NCI-H2081 (cell line): ENCODE measurements at places on chromosomes 5 and 9.

DNA sequence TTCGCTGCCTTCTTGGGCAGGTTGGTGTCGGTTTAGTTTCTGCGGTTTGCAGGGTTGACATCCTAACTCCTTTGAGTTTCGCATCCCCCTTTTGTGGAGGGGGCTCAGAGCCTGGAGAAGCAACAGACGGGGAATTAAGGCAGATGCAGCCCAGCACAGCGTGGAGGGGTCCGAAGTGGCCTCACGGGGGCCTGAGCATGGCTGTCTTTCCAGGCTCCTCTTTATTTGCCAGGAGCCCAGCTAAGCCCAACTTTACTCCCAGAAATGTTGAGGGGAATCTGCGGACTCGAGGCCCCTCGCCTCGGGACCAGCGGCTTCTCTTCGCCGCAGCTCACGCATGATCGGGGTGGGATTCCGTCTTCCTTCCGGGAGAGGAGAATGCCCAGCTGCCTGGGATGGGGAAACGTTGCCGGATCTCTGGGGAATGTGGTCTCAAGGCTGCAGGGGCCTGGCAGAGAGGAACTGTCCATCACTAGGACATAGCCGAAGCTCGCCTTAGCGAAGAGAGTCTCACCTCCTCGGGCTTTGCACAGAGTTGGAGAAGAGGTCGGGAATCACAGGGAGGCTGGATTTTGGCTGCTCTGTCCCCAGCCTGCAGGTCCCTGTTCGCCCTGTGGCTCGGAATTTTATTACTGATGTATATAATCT, 1.3 kb downstream of the RAI14 start:
- DNase-seq: no peak

DNA sequence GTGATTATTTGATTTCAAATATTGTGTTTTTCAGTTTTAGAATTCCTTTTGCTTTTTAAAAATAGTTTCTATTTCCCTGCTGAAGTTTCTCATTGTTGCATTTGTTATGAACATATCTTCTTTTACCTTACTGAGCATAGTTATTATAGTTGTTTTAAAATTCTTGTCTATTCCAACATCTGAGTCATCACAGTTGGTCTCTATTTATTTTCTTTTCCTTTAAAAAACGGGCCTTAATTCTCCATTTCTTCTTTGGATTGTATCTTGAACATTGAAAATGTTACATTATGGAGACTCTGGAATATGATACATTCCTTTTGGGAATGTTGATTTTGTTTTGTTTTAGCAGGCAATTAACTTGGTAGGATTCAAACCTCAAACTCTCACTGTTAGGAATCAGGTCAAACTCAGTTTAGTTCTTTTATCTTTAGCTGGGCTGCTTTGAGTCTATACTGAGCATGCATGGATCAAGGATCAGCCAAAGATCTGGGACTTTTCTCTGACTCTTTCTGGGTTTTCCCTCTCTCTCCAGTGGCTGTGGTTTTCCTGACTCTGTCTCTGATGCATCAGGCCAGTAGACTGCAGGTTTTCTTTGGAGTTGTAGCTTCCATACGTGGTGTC, 70.3 kb downstream of the TEK start:
- DNase-seq: no peak

GRCh38 chr9:23117616-23118015, 671.0 kb downstream of the DMRTA1 start:
- DNase-seq: no peak

- no peak for DNase-seq
These were observed 281.0 kb upstream of the TNC start for GRCh38 chr9:115398996-115399395.

- no peak for DNase-seq
These were observed 13.6 kb upstream of the AKNA start for GRCh38 chr9:114401344-114401743.

GRCh38 chr5:176793343-176793699, 17.0 kb upstream of the UNC5A start:
- no peak for DNase-seq

DNA sequence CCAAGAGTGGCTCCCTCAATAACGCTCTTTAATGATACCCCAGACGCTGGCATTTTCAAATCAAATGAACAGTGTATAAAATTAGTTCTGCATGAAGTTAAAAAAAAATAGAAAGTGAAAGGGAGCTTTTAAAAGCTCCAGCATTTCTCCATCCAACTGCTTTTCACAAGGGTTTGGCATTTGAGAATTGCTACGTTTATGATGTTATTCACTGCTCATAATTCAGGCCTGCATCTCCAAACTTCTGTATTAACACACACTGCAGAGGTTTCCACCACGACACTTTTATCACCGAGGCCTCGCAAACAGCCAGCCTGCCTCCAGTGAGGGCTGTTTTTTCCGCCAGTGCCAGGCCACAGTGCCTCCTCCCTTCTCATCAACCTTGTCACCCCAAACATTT, 205.5 kb upstream of the EFNA5 start:
- DNase-seq: no peak

DNA sequence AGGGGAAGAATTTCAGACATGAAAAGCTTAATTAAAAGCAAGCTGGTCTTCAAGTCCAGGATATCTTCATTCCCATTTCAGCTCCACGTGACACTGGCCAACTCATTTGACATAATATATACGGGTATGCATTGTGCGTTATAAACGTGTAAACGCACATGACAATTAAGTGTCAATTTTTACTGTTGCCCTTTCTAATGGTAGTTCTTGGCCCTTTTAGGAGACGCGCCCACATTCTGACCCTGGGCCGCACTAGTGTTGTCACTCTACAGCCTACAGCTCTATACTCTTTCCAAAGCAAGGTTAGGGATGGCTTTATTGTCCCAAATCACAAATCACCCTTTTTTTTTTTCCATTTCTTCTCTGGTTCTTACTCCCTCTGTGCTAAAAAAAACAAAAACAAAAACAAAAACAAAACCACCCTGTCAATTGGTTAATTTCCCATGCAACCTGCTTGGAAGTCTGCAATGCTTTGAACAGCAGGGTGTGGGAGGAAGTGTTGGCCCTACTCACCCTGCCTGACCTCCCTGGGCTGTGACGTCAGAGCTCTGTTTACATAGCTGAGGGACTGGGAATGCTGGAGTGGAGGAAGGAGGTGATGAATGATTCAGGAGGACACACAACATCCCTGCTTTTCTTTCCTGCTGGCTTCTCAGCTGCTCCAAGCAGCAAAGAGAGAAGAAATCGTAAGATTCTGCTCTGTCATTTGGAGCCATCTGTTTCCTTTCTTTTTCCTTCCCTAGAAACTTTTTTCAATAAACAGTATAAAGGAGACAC, 19.3 kb downstream of the RFK start:
- no peak for DNase-seq

GRCh38 chr5:113202746-113203716, 226.4 kb downstream of the DCP2 start:
- DNase-seq: no peak

DNA sequence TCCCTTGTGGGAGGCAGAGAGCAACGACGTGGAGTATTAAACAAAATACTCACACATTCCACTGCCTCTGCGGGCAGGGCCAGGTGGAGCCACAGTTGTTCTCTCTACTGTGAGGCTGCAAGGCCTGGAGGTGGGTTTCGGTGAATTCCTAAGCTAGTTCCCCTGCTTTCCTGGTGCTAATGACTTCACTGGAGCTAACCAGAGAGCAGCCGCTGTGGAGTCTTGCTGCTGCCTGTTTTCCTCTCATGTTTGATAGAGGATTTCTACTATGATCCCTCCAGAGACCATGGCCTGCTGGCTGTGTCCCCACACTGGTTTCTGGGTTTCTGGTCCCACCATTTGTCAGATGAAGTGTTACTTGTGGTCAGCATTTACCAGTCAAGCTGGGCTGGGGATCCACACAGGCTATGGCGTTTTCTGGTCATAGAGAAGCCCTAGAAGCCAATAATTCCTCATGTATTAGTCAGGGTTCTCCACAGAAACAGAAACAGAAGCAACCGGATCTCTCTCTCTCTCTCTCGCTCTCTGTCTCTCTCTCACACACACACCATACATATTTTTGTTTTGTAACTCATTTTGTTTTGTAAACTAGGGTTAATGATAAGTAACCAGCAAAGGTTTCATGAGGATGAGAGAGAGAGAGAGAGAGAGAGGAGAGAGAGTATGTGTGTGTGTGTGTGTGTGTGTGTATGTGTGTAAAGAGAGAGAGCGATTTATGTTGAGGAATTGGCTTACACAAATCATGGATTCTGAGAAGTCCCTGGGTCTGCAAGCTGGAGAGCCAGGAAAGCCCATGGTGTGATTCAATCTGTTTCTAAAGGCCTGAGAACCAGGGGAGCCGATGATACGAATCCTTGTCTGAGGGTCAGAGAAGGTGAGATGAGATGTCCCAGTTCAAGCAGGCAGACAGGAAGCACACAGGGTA, 403.0 kb downstream of the GADD45G start:
- DNase-seq: no peak

DNA sequence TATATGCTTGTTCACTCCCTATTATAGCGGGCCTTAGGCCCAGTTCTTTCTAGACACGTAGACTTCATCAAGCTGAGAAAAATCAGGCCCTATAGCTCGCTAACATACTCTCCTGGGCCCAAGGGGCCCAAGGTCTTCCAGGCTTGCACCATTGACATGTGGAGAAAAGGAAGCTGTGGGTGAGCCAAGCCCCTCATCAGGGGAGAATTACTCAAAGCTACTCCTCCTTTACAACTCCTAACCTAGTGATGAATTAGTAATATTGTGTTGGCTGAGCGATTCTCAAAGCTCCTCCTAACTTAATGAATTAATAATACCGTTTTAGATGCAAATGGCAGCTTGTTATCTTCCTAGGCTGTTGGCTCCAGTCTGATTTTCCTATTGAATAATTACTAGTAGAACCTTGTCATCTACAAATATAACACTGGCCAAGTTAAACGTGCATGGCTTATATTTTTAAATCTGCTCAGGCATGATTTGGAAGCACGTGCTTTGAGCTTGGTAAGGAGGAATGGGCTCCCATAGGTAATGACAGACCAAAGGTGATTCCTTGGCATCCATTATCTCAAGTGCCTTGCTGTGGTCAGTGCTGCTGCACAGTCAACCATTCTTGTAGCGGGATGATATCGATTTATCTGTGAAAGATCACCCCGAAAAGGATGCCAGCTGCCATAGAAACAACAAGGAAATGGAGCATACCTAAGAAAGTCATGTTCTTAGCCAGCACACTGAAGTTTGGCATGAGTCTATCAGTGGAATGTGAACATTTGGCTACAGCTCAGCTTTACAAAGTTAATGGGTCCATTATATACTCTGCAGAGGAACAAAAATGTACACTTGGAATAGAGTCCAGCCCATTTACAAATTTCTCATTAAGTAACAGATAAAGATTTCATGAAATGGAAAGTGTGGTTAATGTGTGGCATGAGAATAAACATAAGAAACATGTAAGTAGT, 23.8 kb downstream of the LVRN start:
- DNase-seq: no peak

GRCh38 chr5:7010591-7010990, 297.4 kb downstream of the TENT4A start:
- DNase-seq: no peak

GRCh38 chr9:15761551-15761950, 208.7 kb downstream of the CCDC171 start:
- DNase-seq: no peak

DNA sequence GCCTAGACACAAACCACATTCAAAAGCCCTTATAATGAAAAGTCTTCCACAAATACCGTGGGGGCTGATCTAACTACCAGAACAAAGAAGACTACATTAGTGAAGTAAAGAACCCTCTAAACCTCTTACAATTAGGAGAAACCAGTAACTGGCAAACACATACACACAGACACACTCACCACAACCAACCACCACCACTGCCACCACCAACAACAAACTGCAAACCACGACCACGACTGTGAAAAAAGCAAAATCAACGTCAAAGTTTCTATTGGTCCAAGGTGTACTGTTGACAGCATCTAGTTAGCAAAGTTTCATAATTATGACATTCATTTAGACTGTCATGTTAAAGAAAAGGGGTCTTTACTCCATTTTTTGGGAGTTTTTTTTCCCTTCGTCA, 2.7 kb downstream of the CDO1 start:
- no peak for DNase-seq

GRCh38 chr9:80518441-80518840, 946.7 kb downstream of the TLE4 start:
- no peak for DNase-seq

DNA sequence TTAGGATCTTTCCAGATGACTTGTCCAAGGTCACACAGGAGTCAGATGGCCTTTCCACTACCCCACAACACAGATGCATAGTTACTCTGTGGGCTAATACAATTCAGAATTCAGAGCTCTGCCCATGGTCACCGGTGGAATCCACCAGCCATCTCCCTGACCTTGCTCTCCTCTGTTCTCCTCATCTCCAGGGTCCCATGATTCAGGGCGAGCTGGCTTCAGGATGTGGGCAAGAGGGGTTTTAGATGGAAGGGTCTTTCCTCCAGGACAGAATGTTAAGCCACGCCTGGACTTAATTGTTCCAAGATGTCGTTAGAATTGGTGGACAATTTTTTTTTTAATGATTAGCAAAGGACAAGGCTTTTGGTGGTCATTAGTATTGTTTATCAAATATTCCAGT, 81.7 kb upstream of the LARP1 start:
- DNase-seq: no peak

- DNase-seq: no peak
These were observed at the start of gene CANX for GRCh38 chr5:179698935-179699615. Gene CANX (plus strand): TSS chr5:179698967. CDS start chr5:179705682, 6,715 bp downstream.

DNA sequence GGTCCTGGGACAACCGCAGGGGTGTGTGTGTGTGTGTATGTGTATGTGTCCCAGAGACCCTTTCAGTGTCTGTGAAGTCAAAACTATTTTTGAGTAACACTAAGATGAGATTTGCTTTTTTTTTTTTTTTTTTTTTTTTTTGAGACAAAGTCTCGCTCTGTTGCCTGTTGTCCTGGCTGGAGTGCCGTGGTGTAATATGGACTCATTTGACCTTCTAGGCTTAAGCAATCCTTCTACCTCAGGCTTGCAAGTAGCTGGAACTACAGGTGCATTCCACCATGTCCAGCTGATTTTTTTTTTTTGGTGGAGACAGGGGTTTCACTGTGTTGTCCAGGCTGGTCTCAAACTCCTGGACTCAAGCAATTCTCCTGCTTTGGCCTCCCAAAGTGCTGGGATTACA, 97.4 kb upstream of the KLF9 start:
- no peak for DNase-seq

DNA sequence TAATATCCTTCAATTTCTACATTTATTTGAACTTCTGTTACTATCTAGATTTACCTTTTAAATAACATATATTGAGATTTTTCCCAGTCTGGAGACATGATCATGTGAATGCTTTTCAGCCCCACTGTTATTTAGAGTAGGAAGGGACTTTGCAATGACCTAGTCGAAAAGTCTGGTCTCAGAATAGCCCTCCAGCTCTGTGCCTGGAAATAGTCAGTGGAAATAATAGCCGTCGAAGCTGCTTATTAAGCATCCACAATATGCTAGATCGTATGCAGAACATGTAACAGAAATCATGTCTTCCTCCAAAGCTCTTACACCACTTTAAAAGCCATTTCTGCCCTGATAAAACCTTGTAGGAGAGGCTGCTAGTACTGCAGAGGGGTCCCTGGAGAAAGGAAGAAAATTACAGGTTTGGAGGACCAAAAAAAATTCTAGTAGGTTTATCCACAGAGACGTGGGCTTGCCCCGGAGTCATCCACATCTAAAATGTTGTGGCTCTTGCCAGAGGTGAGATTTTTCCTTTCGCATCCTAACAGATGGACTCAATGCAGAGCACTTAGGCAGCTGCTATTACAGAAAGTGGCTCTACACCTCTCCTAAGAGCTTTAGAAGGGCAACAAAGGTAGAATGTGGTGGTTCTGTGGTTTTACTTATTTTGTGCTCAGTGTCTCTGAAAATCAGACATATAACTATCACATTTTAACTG, 2.5 kb upstream of the FGF1 start:
- no peak for DNase-seq

GRCh38 chr5:63201738-63202137, 623.1 kb downstream of the LRRC70 start:
- DNase-seq: no peak
